Muscle of leg (tissue), 16 donors: ENCODE measurements at places on chromosomes 12 and 14. TPM values are rescaled to one million over a fixed set of nuclear protein-coding genes. Genes with fewer than 3 reads are reported as not detected.

The PPP1R36 gene
- total RNA-seq = 0.31 TPM

The TMED10 gene
- 180 TPM for total RNA-seq

- DNase-seq = peak; percentile 92
These were observed 63.6 kb upstream of the DLK1 start for GRCh38 chr14:100662879-100663760.

- no peak for DNase-seq
These were observed 83.8 kb upstream of the HOXC13 start for GRCh38 chr12:53854701-53855316.

DNA sequence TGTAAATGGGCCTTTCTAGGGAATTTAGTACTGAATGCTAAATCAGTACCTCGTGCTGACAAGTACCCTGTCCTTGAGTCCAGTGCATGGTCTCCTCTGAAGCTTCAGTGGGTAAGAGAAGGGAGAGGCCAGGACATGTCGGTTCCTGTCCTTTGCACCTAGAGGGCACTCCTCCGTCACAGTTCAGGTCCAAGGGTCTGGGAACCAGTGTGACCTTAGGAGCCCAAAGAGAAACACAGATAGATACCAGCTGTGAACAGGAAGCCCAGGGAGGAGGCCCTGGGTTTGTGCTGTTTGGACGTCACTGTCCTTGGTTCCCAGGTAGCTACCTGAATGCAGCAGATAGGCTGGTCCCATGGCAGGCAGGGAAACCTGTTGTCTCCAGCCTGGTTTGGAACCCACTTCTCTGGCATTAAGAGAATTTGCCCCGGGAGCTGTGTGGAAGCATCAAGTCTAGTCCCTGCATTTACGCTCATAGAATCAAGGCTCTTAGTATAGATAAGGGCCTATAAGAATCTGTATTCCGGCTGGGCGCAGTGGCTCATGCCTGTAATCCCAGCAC is 3.9 kb upstream of the FGF23 start:
- peak; percentile 8 for DNase-seq

- DNase-seq = no peak
These were observed 32.1 kb downstream of the DMAC2L start for GRCh38 chr14:50344116-50344775.

DNA sequence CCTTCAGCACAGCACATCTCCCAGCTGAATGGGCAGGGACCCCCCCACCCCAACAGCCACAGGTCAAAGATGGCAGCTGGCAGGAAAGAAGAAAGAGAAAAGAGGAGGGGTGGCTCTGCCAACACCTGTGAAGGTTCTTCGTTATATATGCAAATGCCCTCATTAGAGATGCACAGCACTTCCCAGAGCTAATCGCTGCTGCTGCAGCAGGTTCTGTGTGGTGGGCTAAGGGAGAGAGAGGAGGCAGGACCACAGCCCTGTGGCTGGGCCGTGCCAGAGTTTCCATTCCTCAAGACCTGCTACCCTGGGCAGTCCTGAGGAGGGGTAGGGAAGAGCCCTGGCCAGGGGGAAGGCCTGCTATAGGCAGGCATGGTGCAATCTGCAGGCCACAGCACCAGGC is 28.7 kb downstream of the SMUG1 start:
- DNase-seq = no peak

GRCh38 chr12:128644664-128645296 is 179.0 kb downstream of the SLC15A4 start:
- peak; percentile 11 for DNase-seq
